ENCODE measurements at places on chromosomes 3 and 15.

- no peak for DNase-seq
These were observed 214.2 kb upstream of the TPM1 start for GRCh38 chr15:62828364-62828763.

GRCh38 chr3:128178782-128179483 is 25.7 kb downstream of the EEFSEC start:
- DNase-seq = no peak

DNA sequence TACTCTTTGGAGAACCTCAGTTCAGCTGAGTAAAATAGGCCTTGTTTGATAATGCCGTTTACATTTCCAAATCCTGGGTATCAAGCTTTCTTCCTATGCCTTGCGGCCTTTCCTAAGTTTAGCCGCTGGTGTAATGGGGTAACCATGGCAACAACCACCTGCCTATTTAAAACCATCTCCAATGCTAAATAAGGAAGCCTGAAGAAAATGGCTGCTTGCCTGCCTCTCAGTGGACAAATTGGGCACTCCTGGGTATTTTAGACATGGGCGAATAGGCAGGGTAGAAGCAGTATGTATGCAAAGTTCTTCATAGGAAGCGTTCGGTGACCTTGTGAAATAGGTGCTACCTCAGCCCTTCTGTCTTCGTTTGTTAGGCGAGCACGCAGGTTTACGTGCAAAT is 122.7 kb downstream of the DGKG start:
- no peak for DNase-seq

- no peak for DNase-seq
These were observed 130.9 kb downstream of the ASB7 start for GRCh38 chr15:100733101-100733842.

- DNase-seq = no peak
These were observed 44.4 kb downstream of the TIPARP start for GRCh38 chr3:156718622-156719306.

DNA sequence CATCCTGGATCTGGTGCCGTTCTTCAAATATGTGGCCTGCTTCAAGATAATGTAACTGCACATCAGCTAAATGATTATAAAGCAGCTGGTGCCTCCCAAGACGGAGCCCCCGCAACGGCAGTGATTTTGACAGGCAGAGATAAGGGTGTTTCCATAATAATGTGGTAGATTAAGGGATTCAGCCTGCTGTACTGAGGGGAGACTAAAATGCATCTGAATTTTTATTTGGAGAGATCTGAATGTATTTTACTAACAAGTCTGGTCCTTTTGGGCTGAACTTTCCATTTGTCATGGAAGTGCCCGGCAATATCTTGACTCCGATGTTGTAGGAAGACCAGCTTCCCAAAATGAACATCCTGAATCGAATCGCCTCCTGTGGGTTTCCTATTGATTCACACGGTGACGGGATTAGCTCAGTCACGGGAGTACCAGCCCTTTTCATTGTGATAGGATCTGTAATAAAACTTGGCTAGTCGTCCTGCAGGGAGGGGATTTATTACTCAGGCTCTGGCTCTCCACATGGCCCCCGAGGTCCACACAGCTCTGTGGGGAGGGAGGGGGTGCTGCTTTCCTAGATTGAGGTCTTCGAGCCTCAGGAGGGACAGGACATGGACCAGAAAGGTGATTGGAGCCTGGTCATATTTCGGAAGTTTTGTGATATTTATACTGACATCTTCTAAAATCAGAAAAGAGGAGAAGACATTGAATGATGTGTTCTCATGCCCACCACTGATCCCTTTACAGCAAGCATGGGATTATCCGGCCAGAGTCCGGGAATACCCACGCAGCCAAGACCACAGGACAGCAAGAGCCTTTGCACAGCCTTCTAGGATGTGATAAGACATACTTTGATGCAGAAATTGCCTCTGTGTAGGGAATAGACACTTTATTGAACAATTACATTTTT is 2.5 kb upstream of the PCSK6 start:
- no peak for DNase-seq

DNA sequence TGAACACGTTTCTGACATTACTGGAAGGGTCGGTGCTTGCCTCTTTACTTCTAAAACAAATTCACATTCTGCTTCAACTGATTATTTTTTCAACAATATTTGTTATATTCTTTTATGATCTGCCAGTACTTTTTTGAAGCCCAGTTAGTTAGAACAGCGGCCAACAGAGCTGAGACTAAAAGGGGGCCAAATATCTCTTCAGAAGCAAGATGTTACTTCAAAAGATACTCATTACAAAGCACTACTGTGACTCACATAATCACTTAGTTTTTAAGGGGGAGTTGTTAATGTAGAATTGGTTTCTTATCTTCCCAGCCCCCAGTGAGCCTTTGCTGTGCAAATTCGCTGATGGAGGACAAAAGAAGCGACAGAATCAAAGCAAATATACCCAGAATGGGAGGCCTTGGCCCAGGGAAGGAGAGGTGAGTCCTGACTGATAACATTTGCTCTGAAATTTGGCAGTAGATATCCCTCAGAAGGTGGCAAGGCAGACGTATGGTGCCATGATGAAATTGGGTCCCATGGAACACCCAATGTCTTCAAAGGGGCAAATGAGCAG is 587.8 kb downstream of the RBMS3 start:
- DNase-seq = no peak

- DNase-seq = no peak
These were observed 62.0 kb downstream of the ZNF148 start for GRCh38 chr3:125313060-125313635.

DNA sequence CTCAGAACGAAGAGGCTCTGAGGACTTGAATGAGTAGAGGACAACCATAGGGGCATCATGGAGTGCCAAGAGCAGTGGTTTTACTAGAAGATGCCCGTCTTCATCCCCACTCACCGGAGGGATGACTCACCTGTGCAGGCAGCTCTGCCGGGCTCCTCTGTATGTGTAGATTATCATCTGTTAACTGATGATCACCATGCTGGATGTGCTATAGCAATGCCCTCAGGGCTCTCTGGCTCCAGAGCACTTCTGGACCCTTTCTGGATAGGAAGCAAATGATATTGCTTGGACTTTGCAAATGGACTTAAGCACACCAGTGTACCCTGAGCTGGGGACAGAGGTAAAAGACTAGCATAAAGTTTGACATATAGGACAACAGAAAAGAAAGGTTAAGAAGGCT is 10.2 kb upstream of the TGFBR2 start:
- DNase-seq = no peak

DNA sequence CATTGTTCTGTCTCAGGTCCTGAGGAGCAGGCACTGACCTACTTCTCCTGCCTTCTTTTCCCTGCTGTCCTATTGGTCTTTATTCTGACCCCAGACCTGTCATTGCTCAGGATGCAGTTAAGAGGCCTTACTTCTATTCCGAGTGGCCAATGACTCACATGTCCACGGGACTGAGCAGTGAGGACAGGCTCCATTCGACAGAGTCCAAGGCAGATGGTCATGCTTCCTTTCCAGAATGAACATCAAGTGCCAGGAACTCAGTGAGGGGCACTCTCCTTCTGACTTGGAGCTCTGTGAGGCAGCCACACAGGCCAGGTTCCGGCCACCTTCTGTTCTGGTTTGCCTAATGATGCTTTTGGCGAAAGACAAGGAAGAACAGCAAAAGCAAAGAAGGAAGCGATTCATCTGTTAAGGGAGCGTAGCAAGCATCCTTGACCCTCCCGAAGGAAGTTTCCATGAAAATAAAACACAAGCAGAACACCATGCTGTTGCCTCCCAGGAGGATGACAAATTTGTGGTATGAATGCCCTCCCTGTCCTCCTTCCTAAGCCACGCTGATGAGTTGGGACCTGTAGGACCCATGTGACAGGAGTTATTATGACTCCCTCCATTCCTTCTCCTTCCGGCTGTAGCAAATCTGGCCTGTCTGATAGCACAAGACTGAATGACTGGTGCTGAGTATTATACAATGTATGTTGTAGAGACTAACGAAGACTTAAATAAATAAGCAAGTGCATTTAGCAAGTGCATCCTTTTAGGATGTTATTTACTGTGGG is 14.4 kb upstream of the TPRG1 start:
- DNase-seq = no peak

DNA sequence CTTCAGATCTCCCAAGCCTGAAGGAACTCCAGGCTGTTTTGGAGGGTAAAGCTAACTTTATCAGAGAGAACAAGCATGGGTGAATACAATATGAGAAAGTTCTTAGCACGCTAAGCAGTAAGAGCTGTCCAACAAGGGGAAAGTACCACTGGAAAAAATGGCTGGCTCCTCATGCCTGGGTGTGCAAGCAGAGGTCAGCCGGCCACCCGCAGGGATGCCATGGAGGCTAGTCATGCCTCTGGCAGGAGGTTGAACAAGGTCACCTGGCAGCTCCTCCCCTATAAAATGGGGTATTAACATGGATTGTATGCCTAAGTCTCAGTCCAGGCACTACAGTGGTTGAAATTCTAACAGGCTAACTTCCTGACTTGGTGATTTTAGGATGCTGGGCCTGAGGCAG is 75.4 kb upstream of the SLC6A1 start:
- DNase-seq = no peak

- DNase-seq = no peak
These were observed 181.0 kb downstream of the ZBBX start for GRCh38 chr3:167198949-167199600.

DNA sequence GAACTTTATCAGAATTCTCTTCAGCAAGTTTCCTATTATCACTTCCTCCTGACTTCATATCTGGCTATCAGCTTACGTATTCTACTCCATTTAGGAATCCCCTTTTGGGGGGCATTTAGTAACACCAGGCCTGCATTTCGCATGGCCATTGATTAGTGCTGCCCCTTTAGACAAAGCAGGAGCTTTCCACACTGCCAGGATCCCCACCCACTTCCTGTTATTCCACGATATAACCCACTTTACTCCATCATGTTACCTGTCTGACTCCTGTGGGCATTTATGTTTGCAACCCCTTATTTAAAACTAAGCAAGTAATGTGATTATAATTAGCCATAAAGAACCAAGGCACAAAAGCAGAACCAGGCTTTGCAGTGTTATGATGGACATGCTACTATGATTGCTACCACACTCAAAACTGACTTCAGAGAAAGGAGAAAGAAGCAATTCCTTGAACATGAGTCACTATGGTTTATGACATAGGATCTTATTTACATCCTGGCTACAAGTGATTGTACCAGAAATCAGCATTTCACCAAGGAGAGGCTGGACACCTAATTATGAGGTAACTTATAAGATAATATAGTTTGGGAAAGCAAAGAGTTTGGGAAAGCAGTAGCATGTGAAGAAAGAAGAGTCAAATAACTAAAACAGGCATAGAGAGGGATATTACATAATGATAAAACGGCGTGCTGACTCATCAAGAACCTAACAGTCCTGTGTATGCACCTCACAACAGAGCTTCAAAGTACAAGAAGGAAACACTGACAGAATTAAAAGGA is 96.3 kb downstream of the IGSF11 start:
- no peak for DNase-seq

DNA sequence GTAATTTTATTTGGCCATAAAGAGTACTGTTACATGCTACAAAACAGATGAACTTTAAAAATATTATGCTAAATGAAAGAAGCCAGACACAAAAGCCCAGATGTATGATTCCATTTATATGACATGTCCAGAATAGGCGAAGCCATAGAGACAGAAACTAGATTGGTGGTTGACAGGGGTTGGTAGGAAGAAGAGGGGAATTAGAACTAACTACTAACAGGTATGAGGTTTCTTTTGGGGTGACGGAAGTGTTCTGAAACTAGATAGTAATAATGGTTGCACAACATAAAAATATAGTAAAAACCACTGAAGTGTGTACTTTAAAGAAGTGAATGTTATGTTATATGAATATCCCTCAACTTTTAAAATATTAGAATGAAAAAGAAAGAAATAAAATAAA is 66.1 kb downstream of the GBE1 start:
- DNase-seq = no peak

DNA sequence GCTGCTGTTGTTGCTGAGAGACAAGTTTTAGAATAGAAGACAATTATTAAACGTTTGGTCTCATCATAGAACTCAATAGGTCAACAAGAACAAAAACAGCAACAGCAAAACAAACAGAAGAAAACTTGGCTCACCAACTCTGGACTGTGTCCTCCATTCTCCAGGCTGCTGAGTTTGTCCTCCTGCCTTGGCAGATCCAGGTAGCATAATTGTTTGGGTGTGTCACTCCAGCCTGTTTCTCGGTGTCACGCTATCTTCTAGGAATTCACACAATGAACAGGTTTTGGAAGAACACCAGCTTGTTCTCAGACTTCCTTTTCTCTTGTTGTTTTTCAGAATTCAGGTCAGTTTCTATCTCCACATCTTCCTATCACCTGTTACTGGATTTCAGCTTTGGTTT is 34.7 kb downstream of the ARRDC4 start:
- DNase-seq = no peak

DNA sequence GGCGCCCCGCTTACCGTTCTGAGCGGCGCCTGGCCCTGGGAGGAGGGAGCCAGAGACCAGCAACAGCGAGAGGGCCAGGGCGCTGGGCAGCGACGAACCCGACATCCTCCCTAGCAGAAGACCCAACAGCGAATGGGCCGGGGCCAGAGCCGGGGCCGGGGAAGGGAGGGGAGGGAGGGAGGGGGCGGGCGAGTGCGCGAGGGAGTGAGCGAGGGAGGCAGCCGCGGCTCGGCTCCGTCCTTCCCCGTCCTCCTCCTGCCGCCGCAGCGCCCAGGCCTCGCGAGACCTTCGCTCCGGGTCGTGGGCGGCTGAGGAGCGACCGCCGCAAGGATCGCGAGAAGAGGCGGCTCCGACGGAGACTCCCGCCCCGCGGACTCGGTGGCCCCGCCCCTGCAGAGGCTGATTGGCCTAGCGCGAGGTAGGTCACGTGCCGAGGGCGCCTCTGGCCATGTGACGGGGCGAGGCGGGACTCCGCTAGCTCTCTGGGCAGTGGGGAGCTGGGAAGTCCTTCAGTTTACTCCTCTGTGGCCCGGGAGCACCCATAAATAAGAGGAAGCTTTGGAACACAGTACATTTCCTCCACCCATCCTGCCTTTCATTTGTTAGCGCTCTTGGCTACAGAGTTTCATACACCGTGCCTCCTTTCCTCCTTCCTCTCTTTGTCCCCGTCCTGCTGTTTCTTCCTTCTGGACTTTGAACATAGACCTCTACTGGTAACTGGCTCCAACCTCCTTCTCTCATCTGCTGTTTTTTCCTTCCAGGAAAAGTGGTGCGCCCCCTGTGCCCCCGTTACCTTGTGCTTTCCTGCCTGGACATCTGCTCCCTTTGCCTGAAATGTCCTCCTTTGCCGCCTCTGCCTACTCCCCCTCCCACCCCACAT is at the start of gene NPTN:
Gene NPTN (minus strand): TSS at position 279 of the 880 bp plus-strand sequence. CDS start 174 bp downstream, at position 105.
- peak; percentile 95 for DNase-seq

GRCh38 chr3:34844323-34844620 is 795.1 kb upstream of the ARPP21 start:
- DNase-seq = no peak
